ENCODE measurements at places on chromosomes 7 and 10. TPM values are rescaled to one million over a fixed set of nuclear protein-coding genes. Genes with fewer than 3 reads are reported as not detected.

- no peak for DNase-seq
These were observed 11.2 kb upstream of the AKAP9 start for GRCh38 chr7:91929463-91929862.

DNA sequence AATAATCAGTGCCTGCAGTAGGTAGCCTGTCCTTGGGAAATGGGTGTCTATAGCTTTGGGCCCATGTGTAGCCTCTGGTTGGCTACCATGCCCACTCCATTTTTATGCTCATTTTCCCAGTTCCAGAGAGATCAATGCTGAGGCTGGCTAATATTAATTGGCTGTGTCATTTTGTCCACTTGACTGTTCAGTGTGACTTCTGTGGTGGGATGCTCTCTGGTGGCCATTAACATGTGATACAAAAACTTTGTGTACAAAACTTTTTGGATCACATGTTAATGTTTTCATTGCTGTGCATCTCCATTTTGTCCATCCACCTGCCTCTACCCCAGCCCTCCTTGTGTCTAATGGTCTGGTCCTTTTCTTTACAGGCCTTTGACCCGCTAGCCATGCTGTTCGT lies 22.7 kb downstream of the VIM start:
- DNase-seq, result no peak

DNA sequence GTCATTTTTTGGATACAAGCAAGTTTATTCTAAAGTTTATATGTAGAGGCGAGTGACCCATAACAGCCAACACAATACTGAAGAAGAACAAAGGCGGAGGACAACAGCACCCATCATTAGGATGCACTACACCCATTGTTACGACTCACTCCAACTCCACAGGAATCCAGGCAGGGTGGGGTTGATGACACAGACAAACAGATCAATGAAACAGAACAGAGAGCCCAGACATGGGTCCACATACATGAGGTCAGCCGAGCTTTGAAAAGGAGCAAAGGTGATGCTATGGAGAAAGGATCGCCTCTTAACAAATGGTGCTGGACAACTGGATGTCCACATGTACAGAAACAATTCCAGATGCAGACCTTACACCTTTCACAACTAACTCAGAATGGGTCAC lies 426.4 kb downstream of the PTPRN2 start:
- no peak for DNase-seq

GRCh38 chr10:110632591-110633215 lies 11.4 kb upstream of the RBM20 start:
- no peak for DNase-seq

DNA sequence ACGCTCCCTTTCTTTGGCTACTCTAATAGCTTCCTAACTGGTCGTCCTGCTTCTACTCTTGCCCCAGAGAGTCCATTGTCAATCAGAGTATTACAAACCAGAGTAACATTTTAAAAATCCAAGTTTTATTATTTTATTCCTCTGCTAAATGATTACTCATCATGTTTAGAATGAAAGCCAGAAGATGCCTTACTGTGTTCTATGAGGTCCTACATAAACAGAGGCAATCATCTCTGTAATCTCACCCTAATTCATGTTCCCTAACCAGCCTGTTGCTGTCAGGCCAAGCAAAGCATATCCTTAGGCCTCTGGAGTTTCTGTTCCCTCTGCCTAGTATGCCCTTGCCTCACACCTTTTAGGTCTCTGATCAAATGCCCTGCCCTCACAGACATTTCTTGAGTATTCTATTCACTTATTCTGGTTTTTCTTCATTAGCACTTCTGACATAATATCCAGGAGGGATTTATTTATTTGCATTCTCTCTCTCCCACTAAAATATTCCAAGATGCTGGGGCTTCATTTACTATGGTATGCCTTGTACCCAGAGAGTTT lies 497.5 kb downstream of the PHTF2 start:
- DNase-seq, result no peak

DNA sequence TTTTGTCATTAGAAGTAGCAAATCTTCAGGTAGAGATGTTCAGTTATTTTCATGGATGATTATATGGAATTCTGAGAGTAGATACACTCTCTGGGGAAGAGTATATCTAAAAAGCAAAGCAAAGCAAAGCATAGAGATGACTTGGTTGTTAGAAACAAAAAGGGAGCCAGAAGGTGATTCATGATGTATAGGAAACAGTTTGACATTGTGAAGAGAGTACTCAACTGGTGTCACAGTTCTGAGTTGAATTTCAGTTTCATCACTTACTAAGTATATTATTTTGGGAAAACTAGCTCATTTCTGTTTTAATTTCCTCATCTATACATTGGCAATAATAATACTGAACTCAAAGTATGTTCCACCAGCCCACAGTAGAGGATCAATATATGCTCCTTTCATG lies 86.8 kb downstream of the SEMA3C start:
- DNase-seq, result no peak

DNA sequence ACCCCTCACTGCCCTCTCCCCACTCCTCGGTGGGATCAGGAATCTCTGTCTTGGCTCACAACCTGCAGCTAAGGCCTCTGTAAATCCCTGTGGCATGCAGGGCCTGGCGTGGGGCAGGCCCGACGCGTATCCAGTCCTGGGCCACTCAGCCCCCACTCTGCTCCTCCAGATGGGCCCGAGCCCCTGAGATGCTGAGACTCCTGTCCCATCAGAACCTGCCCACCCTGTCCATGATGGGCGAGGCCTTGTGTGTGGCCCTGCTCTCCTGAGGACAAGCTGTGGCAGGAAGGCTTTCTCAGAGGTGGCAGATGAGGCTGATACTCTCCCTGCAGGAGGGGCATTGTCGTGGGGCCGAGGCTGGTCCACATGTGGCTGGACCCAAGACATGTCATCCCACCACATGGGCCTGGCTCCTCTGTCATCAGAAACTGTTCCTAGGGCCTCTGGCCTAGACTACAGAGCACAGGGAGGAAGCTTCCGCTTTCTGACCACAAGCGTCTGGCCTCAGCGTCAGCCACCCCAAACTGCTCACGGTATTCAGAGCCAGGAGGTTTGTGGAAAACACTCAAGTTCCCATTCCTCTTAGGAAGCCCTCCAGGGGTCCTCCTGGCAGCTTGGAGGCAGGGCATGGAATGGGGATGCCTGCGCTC lies 6.0 kb downstream of the ALOX5 start:
- peak; percentile 57 for DNase-seq

- no peak for DNase-seq
These were observed 10.9 kb downstream of the TECPR1 start for GRCh38 chr7:98240961-98241673.

DNA sequence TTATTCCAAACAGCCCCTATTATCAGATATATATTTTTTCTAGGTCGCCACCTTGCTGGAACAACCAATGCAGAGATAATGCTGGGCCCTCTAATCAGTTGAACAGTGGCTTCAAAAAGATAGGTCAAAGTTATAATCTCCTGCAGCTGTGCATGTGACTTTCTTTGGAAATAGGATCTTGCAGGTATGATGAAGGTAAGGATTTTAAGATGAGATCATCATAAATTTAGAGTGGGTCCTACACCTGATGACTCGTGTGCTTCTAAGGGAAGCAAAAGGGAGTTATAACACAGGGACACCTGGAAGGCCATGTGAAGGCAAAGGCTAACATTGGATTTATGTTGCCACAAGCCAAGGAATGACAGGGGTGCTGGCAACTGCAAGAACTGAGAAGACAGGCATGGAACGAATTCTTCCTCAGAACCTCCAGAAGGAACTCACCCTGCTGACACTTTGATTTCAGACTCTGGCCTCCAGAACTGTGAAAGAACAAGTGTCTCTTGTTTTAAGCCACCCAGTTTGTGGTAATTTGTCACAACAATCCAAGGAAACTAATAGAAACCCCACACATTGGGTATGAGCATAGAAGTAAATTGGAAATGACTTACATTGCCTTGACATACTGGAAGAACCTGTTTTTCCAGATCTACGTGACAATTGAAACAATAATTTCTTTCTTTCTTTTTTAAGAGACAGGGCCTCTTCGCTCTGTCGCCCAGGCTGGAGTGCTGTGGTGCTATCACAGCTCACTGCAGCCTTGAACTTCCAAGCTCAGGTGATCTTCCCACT lies 34.4 kb downstream of the CCDC71L start:
- no peak for DNase-seq

DNA sequence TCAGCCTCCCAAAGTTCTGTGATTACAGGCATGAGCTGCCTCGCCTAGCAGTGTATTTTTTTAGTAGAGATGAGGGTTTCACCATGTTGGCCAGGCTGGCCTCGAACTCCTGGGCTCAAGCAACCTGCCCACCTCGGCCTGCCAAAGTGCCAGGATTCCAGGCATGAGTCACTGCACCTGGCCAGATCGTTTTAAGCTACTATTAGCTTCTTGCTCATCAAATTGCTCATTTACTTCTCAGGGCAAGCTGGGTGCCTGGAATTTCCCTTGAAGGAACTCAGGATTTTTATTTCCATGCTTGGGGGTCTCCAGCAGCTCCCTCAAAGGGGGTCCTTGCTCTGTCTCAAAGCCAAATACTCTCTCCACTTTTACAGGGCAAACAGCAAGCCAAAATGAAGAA lies 798.0 kb upstream of the AUTS2 start:
- DNase-seq, result no peak

GRCh38 chr7:136134503-136134902 lies 157.3 kb upstream of the MTPN start:
- no peak for DNase-seq

DNA sequence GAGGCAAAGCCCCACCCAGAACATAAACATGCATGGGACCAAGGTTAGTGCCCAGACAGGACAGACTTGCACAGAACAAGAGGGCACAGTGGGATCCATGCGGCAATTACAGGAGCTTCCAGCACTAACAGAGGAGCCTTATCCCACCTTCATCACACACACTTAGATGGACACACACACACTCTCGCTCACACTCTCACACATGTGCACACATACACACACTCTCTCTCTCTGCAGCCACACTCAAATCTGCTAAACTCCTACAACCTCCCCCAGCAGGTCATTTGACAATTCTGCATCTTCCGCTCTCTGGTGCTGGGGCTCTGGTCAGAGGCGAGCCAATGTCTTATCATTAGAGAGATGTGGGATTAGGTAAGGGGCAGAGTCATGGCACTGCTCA lies 120.5 kb downstream of the UBE2H start:
- DNase-seq, result no peak

DNA sequence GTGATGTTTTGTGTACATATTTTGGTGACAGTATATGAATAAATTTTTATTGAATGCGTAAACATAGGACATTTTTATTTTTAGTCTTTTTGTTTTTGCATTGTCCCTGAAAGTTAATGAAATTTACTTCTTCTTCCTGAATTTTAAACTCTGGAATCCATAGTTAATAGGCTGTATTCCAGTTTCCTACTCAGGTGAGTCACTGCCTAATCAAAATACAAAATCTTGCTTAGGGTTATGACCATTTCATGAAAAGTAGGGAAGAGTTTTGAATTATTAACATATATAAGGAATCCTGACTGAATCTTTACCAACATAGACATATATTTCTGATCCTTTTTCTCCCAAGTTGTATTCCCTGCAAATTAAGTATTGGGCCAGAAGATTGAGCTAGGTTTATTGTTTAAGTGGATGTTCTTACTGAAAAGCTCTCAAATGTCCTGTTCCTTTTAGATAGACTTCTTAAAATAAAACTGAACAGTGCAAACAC lies 2.6 kb downstream of the CREM start:
- no peak for DNase-seq

DNA sequence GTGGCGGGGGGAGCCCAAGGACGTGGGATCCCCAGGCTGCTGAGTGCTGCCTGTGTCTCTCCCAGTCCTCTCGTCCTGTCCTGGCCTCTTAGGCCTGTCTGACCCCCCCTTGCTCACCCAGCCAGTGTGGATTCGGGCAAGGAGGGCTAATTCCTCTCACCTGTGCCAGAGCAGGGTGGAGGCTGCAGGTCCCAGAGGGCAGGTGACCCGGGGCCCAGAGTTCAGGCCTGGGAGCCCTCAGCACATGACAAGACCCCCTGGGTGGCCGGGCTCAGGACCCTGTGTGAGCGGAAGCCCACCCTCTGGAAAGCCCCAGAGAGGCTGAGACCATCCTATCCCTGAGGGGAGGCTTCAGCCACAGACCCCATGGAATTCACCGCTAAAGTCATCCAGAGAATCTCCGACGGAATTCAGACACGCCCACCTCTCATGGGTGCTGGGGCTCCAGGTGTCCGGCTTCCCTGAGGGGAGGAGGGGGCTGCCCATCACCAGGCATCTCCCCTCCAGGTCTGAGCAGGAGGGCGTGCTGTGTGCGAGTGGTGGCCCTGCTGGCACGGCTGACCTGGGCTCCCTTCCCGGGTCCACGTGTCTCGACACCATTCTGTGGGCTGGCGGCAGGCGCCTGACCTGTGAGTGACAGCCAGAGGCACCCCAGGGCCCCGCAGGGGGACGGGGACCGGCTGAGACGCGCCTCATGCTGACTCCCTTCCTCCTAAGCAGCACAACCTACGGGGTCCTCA lies 5.0 kb downstream of the KNDC1 start:
- no peak for DNase-seq

GRCh38 chr10:11299125-11299524 lies 281.5 kb downstream of the CELF2 start:
- no peak for DNase-seq

DNA sequence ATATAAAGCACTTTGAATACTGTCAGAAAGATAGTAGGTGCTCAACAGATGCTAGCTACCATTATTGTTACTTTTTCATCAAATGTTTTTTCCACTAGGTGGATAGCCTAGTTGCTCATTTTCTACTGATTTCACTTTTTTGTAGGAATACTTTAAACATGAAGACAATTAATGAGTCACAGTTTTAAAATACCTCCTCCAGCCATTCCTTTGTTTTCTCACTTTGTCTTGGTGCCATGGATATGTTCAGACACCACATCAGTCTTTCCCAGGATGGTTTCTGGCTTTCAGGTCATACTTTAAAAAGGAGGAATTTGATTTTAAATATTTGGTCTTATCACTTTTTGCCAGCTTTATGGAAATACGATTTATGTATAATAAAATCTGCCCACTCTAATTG lies 147.1 kb upstream of the MGMT start:
- no peak for DNase-seq

The POM121L12 gene
- total RNA-seq, result not detected

The NYAP1 gene
- total RNA-seq, result 0.16 TPM

The SFXN4 gene
- 48.2 TPM for total RNA-seq

The IFT22 gene
- 28.5 TPM for total RNA-seq

The GPR37 gene
- total RNA-seq, result not detected

The NUTM2D gene
- 4.0 TPM for total RNA-seq

The SORBS1 gene
- total RNA-seq, result 697 TPM

The SEMA3E gene
- 0.27 TPM for total RNA-seq

The LIPJ gene
- total RNA-seq, result not detected

All from Right ventricle myocardium superior (tissue), 1 donor.